ENCODE measurements at places on chromosomes 7 and 10.
A peak's percentile ranks its signal among the peaks of the same experiment; 100 is the strongest.

DNA sequence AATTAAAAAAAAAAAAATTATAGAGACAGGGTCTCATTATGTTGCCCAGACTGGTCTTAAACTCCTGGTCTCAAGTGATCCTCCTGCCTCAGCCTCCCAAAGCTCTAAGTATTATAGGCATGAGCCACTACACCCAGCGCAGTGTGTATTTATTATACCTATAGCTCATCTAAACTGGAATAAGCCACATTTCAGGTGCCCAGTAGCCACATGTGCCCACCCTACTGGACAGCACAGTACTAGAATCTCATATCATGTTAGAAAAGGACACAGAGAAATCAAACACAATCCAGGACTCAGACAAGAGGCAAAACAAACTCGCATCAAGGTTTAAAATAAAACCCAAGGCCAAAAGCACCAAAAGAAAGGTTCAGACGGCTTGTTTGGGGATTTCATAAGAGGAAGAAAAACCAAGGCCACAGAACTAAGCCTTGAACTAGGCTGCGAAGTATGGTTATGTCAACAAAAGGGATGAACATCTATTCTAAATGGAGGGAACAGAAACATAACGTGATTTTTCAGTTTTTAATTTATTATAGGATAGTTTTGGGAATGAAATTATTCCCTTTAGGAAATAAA lies 32.3 kb downstream of the SLC16A9 start:
- DNase-seq: no peak

- no peak for DNase-seq
Observed at GRCh38 chr7:28440055-28440601, 27.8 kb downstream of the CREB5 start.

DNA sequence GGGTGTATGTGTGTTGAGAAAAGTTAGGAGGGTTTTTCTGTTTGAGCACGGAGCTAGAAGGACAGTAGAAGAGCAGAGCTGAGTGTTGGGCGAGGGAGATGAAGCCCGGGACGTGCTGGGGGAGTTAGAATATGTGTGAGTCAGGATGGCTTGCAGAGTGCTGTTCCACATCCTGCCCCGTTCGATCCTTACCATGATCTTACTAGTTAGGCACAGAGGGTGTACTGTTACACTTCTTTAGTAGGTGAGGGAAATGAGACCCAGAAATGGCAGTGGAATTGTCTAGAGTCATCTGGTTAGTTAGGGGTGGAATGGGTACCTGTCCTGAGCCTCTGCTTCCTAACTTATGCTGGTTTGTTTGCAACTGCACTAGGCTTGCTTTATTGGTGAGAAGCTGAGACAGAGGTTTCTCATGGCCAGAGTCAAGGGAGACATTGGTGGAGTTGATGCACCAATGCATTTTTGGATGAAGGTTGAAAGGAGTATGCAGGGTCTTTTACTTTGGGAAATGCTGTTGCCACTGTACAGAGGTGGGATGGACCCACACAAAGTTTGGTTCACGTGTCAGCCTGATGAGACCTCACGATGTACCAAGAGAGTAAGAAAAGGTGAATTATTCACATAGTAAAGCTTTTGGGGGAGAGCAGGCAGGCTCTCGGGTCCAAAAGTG lies 42.4 kb downstream of the CCNY start:
- no peak for DNase-seq

DNA sequence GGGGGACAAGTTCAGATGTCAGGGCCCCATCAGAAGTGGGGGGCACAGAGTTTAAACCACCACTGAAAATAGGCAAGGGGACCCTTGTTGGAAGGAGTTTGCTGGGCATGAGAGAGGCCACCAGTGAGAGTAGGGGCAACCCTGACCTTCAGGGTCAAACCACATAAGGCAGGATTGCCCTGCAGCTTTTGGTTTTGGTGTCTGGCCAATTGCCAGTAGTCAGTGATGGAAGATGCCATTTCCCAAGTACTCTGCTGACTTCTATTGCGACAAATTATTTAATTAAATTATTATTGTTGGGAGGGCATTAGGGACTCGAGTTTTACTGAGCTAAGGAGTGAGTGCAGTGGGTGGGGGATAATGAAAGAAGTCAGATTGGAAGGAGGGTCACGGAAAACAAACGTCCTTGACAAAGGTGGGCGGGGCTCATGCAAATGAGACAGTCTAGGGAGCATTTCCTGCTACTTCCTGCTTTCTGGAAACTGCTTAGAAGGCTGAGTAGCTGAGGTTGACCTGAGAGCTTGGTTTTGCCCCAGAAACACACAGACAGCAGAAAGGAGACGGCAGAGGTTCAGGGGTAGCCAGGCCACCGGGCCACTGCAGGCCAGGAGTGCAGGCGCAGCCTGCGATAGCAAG lies 74.2 kb upstream of the ANLN start:
- DNase-seq: no peak

DNA sequence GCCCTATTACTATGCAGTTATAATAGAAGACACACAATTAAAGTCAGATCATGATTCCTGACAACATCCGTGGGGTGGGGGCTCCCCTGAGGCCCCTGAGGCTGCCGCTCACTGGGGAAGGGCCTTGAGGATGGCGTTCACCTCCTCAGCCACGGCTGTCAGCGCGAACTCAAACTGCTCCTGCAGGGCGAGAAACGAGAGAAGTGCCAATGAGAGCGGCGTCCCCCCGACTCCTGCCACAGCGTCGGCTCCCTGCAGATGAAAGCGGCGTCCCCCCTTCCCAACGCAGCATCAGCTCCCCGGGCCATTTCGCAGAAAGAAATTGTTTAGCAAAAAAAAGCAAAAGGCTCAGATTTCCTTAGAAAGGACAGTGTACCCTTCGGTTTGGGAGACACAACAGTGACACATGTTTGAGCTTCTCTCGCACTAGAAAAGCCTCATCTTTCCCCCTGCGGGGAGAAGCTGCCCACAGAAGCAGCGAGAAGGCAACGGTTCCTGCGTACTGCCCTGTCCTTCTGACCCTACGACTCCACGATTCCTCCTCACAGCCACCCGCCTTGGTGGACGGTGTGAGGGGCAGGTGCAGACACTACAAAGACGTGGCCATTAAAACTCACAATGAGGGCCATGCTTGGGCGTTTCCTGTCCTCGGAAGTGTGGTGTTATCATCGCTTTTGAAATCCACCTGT lies 203.9 kb downstream of the DNAJB6 start:
- DNase-seq: no peak

GRCh38 chr10:11468126-11468742 lies 143.2 kb downstream of the USP6NL start:
- no peak for DNase-seq

DNA sequence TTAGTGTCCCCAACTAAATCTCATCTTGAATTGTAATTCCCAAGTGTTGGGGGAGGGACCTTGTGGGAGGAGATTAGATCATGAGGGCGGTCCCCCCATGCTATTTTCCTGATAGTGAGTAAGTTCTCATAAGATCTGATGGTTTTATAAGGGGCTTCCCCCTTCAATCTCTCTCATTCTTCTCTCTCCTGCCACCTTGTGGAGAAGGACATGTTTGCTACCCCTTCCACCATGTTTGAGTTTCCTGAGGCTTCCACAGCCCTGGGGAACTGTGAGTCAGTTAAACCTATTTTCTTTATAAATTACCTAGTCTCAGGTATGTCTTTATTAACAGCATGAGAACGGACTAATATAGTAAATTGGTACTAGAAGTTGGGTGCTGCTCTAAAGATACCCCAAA lies 365.6 kb downstream of the ANKRD7 start:
- no peak for DNase-seq

DNA sequence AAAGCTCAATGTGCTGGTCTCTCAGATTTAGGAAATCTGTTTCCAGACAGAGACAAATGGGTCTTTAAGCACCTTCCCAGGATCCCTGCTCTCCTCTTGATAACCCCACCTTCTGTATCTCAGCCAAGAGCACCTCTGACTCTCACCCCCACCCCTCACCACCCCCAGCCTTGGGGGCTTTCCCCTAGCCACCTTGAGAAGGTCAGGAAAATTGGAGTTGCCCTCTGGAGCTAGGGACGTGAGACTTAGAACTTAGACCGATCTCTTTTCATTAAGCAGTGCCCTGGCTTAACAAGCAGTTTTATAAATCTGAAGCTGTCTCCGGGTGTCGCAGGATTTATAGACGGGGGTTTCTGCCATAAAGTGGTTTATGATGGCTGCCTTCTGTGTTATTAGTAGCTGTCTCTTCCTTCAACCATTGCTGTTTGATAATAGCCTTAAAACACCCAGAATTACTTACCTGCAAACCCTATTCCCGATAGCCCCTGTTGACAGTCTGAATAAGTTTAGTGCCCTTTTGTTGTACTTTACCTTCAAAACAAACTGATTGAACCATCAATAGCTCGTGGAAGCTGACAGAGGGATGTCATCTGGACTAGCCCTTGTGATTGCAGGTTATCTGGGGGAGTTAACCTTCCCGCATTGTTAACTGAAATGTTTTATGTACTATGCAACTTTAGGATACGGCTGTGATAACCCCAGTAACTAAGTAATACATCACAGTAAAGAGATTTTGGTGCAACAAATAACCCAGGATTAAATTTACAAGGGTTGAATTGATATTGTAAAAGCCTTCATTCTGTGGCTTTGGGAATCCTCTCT lies 621.5 kb downstream of the LRMDA start:
- DNase-seq: no peak

- no peak for DNase-seq
Observed at GRCh38 chr10:69846293-69846921, 44.7 kb downstream of the COL13A1 start.

GRCh38 chr7:55476852-55477780 lies 95.2 kb downstream of the VOPP1 start:
- DNase-seq: no peak

GRCh38 chr7:117803476-117803875 lies 69.8 kb downstream of the CTTNBP2 start:
- DNase-seq: no peak

DNA sequence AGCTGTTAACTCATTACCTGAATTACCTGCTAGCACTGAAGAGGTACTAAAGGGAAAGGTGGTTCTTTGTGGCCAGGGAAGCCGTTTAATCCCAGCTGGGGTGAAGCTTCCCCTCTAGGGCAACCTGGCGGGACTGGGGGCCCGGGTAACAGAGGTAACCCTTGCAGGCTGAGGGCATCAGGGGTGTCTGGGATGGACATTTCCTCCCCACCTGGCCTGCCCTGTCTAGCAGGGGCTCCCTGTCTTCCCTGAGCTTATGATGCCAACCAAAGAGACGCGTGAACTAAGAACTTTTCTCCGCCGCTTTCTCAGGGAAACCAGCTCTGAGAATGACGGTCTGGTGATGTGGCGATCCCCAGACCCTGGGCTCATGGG lies 52.8 kb downstream of the UNC5B start:
- DNase-seq: no peak

DNA sequence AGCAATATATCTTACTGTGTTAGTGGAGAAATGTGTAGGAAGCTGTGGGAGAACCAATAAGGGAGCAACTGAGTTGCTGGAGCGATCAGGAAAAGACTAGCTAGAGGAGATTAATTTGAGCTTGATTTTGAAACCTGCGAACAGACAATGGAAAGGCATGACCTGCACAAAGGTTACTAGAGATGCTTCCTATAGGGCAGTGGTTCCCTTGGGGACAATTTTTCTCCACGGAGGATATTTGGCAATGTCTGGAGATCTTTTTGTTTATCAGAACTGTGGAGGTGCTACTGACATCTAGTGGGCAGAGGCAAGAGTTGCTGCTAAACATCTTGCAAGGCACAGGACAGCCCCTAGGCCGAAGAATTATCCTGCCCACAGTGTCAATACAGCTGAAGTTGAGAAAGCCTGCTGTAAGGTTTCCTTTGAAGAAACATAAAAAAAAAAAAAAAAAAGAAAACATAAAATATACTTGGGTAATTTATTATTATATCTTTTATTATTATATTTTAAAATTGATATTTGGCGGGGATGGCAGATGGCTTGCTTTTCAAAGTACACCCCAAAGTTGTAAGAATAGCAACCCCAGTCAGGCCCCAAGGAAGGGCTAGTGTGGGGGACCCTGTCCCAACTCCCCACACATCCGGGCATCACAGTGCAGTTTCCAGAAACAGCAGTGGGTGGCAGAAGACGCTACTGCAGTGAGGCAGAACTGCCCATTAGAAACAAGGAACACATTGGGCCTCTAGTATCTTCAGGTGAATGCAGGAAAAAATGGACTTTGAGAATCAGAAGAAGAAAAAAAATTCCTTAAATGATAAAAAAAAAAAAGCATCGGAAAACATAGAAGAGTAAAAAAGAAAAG lies 481.6 kb downstream of the SH2D4B start:
- DNase-seq: peak; percentile 10

DNA sequence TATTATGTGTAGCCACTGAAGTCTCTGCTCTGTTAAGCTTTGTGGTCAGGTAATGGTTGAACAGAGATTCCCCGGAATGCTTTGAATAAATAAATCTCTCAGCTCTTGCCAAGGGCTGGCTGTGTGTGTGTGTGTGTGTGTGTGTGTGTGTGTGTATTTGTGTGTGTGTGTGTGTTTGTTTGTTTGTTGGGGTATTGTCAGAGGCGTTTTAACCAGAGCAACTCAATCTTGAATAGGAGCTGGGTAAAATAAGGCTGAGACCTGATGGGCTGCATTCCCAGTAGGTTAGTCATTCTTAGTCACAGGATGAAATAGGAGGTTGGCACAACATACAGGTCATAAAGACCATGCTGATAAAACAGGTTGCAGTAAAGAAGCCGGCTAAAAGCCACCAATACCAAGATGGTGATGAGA lies 256.2 kb upstream of the CACNA2D1 start:
- DNase-seq: no peak

DNA sequence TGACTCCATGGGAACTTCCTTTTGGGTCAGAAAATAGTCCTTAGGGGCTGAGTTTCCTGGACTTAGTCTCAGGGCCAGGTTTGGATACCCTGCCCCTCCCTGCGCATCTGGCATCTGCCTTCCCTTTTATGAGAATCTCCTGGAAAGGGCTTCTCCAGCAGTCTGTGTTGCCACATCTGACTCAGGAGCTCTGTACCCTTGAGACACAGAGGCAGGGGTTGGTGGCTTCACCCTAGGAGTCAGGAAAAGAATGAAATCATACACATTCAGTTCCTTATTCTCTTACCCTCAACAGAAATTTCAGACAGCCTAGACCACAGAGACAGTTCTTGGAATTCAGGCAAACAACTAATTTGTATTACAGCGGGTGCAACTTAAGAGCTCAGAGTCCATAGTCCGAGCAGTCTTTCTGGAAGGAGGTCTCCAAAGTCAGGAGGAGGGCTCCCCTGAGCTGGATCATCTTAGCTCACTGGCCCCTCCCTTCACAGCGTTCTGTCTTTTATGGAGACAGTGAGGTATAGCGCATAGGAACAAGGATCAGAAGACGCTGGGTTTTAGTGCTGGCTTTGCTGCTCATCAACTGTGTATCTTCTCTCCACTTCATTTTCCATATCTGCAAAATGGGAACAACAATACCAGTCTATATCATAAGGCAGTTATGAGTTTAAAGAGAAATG lies 3.0 kb upstream of the PLAU start:
- no peak for DNase-seq

DNA sequence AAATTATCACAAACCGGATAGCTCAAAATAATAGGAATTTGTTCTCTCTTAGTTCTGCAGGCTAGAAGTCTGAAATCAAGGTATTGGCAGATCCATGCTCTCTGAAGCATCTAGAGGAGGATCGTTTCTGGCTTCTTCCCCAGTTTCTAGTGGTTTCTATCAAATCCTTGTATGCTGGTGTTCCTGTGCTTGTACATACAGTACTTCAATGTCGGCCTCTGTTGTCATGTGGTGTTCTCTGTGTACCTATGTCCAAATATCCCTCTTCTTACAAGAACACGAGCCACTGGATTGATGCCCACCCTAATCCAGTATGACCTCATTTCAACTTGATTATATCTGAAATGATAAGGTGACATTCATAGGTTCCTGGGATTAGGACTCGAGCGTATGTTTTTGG lies 9.8 kb upstream of the TAX1BP1 start:
- DNase-seq: no peak

- no peak for DNase-seq
Observed at GRCh38 chr7:100372256-100372655, 1.0 kb upstream of the PILRA start.

All from NCI-H774 (cell line).